ENCODE measurements at places on chromosomes 12 and 14.

DNA sequence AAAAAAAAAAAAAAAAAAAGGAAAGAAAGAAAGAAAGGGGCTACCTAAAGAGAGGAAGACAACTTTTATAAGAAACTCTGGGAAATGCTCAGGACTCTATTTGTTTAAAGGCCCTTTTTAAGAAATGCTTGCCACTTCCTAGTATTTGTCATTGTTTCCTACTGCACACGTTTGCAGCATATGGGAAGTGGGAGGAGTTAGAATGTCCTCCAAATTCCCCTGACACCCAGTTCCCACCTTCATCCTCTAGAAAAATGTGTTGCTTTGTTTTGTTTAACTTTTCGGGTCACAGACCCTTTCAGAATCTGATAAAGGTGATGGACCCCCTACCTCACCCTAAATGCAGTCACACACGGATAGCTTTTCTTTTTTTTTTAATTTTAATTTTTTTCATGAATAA lies 40.8 kb downstream of the NINJ2 start:
- no peak for DNase-seq

DNA sequence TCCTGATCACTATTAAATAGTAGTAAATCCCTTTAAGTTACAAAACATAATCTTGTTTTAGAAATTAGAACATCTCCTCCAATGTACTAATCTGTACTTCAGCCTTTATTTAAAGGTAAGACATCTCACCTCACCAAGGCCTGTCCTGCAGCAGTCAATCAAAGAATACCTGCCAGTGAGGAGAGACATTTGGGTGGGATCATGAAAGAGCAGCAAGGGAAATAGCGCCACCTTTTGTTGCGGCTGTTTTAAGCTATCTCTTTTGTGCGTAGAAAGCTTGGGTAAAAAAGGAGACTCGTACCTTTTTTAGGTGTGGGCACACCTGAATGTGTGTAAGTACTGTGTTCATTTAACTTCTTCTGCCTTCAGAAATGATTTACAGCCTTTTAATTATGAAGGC lies 117.8 kb upstream of the TMTC1 start:
- no peak for DNase-seq

- DNase-seq, result peak; percentile 55
Observed at GRCh38 chr14:91396959-91397815, 20.4 kb downstream of the CCDC88C start.

- peak; percentile 11 for DNase-seq
Observed at GRCh38 chr12:122326586-122326985, 60.3 kb upstream of the VPS33A start.

DNA sequence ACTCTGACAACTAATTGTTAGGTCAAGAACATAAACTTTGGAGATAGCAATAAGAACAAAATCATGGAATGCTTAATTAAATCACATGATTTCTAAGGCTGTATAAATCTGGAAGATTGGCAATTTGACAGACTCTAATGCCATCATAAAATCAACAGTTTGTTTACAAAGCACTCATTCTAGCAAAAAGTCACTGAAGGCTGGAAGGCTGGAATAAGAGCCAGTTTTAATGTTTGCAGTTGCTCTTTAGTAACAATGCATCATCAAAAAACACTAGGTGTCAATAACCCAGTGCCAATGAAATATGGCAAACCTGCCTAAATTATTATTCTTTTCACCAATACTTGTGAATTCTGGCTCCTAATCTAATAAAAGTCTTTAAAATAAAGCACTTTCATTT lies 65.0 kb downstream of the NUMB start:
- DNase-seq, result no peak

- DNase-seq, result no peak
Observed at GRCh38 chr12:69898236-69898635, 73.2 kb downstream of the MYRFL start.

DNA sequence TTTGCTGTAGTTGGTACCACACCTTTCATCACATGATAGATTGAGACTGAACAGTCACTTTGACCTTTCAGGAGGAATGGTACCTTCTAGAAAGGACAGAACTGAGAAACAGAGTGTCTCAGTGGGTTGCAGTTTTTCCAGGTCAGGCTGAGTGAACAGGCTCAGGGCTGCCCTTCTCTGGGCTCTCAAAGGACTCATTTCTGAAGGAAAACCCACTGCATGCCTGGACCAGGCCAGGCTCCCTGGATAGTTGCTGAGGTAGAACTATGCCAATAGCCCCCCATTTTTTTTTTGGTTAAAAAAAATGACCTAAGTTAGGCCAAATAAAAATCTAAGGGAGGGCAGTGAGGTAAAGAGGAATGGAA lies 148.1 kb upstream of the EGLN3 start:
- DNase-seq, result no peak

GRCh38 chr12:130351326-130351725 lies 13.6 kb downstream of the PIWIL1 start:
- no peak for DNase-seq

DNA sequence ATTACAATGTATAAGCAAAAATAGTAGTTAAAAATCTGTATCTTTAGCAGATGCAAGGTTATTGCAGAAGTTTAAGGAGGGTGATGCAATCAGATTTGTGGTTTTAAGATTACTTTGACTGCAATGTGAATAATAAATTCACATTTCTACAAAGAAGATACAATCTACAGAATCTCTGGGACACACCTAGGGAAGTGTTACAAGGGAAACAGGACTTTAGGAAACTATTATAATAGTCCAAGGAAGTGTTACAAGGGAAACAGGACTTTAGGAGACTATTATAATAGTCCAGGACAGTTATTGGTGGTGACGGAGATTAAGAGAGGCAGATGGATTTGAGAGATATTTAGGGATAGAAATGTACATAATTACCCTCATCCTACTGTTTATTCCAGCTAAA lies 154.4 kb upstream of the GARIN6 start:
- DNase-seq, result no peak

- no peak for DNase-seq
Observed at GRCh38 chr12:3453990-3454680, 36.9 kb upstream of the PRMT8 start.

DNA sequence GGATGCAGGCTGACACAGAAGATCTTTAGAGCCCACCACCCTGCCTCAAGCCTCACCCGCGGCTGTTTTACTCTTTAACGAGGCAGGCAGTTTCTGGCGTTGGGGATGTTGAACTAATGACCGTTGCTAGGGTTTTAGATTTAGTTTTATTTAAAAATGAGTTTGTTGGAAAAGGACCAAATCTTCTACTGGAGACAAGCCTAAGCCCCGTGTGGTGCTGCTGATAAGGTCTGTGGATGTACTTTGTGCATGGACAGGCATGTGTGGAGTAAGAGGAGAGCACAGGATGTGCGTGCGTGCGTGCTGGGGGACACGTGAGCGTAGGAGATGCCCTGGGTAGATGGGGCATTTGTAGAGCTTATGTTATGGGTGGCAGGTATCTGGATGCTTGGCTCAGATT lies 5.7 kb downstream of the NTF3 start:
- no peak for DNase-seq

- DNase-seq, result no peak
Observed at GRCh38 chr14:104436741-104437701, 142.5 kb upstream of the C14orf180 start.

DNA sequence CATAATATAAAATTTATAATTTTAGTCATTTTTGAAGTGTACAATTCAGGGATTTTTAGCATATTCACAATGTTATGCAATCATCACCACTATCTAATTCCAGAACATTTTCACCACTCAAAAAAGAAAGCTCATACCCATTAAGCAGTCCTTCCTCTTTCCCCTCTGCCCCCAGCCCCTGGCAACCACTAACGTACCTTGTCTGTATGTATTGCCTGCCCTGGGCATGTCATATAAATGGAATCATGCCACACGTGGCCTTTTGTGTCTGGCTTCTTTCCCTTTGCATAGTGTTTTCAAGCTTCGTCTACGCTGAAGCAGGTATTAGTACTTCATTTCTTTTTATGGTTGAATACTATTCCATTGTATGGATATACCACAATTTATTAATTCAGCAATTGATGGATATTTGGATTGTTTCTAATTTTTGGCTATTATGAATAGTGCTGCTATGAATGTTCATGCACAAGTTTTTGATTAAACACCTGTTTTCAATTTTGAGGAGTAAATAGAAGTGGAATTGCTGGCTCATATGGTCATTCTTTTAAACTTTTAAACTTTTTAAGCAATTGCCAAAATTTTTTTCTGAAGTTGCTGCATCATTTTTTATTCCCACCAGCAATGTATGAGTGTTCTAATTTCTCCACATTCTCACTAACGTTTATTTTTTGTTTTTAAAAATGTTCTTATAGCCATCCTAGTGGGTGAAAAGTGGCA lies 1.6 kb upstream of the SSTR1 start:
- no peak for DNase-seq

- no peak for DNase-seq
Observed at GRCh38 chr12:48263617-48264016, 60.5 kb upstream of the OR10AD1 start.

- DNase-seq, result no peak
Observed at GRCh38 chr14:56995010-56995409, 184.7 kb upstream of the OTX2 start.

DNA sequence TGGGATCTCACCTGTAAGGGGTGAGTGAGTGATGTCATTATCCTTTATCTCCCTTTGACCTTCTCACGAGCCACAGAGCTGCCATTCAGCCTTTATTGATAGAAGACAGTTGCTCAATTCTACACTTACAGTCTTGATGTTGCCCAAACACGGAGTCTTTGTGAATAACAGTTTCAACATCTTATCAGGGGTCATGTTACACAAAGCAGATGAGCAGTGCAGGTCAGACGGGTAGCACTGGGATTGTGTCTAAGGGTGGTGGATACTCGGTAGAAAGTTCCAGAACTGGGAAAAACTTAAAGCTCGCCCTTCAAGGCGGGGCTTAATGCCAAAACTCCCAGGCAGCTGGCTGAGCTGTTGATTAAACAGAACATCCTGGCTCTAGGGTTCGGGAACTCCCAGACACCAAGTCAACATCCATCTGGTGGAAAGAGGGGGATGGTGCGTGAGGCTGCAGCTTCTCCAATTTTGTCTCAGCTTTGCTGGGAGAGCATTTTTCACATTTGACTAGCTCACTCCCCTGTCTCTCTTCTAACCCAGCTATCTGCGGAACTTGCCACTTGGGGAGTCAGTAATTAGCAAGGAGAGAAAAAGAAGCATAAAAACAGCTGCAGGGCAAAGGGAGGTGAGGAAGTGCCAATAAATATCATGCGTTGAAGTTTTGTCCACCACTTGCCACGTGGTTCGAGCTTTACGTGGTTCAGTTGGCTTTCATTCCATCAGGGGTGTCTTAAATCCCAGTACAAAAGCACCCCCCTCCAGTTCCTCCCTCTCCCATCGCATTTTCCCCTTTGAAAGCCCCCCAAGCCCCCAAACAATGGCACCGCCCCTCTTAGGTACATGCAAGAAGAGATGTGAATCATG lies 31.0 kb downstream of the FOXN4 start:
- DNase-seq, result no peak

- DNase-seq, result no peak
Observed at GRCh38 chr14:53564870-53565269, 391.8 kb downstream of the BMP4 start.

DNA sequence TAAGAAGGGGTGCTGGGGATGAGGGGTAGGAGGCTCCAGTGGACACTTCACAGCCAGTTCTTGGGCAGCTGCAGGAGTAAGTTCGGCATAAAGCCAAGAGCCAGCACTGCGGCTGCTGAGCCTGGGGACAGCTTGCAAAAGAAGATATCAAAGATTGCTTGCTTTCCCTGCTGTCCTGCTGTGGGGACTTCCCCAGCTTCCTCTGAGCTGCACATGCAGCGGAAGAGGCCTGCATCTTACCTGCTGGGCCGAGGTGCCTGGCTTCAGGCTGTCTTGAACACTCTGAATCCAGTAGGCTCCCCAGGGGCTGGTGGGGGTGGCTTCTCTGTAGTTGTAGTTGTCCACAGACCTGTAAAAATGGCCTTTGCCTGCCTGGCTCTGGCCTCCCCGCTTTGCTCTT lies 1.3 kb downstream of the CHGA start:
- DNase-seq, result no peak

- DNase-seq, result no peak
Observed at GRCh38 chr12:132545955-132546354, 56.0 kb downstream of the FBRSL1 start.

GRCh38 chr14:22563987-22564386 lies 25.0 kb downstream of the DAD1 start:
- DNase-seq, result no peak

- DNase-seq, result no peak
Observed at GRCh38 chr14:59133709-59134108, 54.8 kb upstream of the DAAM1 start.

DNA sequence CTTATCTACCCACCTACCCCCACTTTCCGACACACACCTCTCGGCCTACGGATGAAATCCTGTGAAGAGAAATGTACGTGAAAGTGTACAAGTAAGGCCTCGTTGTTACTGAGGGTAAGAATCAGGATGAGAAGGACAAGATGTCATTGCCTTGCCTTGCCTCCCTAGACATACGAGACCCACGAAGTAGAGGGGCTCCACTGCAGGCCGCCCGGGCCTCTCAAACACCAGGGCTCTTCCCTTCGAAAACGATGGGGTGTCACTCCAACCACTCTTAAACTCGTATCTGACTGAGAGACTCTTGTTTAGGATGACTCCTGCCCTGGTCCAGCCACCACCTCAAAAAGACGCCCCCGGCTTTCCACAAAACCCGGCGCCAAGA lies 498 bp downstream of the RACGAP1 start:
- no peak for DNase-seq

DNA sequence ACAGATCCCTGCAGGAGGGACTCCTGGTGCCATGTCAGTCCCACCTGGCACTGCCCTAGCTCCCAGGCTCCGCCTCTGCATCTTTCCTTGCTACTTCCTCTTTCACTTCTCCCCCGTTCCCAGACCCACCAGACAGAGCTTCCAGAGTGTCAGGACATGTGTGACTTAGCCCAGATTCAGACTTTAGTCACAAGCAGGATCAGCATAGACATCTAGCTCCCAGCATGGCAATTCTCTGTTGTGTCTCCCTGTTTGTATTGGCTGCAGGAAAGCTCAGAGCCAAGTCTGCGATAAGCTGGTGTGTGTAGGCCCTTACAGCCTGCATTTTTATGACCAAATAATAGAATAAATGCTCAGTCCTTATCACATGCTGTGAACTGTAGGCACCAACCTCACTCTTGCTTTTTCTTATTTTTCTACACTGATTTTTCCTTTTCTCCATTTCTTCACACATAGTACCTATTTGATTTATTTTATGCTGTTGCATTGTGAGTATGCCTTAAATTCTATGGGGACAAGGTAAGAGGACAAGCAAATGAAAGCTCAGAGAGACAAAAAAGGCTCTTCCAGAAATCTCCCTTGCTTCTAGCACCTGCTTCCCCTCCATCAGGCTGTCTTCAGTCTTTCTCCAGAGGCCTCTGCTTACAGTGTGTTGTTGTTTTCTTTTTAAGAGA lies 5.9 kb downstream of the DHRS2 start:
- DNase-seq, result no peak
